Suppressor macrophage treated with lipopolysaccharide for 4 hours (primary cell): ENCODE measurements at places on chromosomes 11 and 22.

DNA sequence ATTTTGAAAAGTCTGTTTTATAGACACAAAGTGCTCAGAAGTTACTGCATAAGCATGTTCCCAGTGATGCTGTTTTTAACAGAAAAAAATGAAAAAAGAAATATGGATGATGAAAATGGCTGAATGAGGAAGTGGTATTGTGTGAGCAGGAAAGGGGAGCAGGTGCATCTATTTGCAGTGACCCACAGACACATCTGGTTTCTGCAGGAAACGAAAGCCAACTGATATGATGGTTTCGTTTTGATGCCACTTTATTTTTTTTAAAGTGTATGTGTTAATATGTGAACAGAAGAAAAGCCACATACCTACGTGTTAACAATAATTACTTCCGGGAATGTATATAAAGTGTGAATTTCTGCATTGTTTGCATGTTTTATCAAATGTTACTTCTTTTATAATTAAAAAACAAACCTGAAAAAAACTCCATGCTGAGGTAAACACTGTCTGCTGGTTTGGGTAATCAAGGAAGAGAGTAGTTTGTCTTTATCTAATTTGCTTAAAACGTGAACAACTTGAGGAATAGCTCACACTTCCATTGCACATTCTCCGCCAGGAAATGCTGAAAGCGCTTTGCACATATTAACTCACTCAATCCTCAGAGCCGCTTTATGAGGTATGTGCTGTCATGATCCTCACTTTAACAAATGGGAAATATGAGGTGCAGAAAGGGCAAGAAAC is 1335.9 kb downstream of the TBC1D22A start:
- DNase-seq = no peak

DNA sequence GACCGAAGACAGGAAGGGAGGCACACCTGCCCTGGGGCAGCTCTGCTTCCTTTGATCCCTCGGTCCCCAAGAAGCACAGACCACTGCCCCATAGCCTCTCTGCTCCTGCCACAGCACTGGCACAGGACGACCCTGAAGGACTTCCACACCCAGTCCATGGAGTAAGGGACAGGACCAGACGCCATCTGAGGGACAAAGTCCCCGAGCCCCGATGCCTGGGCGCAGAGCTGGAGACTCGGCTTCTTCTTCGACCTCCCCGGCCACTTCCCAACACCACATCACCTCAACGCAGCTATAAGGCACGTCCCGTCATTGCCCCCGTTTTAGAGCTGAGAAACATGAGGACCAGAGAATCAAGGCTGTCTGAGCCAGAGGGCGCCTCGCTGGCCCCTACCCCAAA is 310.5 kb downstream of the BRD1 start:
- no peak for DNase-seq

- DNase-seq = peak; percentile 56
Measured at GRCh38 chr11:57116654-57117053, 65.1 kb upstream of the LRRC55 start.

GRCh38 chr11:17477084-17477333 is 364 bp upstream of the ABCC8 start:
- DNase-seq = no peak

DNA sequence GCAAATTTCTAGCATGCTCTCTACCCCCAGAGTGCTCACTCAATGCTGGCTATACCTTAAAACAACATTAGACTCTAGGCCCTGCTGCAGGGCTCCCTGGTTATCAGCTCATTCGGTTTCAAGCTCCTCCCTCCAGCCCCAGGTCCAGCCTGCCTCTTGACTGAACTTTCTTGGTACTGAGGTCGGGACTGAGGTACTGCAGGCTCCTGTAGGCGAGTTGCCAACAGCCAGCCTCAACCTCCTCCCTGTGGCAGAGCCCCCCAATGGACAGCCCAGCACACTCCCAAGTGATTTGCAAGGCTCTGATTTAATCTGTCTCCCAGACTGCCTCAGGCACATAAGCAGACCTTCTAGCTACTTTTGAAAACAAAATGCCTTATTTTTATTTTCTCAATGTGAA is 73.6 kb upstream of the EIF3M start:
- no peak for DNase-seq

GRCh38 chr11:62489204-62489603 is 57.4 kb downstream of the AHNAK start:
- no peak for DNase-seq

GRCh38 chr11:8066911-8067455 is 14.0 kb upstream of the TUB start:
- DNase-seq = no peak

- no peak for DNase-seq
Measured at GRCh38 chr11:36929401-36929800, 331.4 kb upstream of the RAG2 start.

GRCh38 chr11:131642756-131643531 is 272.5 kb downstream of the NTM start:
- DNase-seq = no peak

- no peak for DNase-seq
Measured at GRCh38 chr11:61358566-61358965, 3.1 kb downstream of the CYB561A3 start.

GRCh38 chr11:95485115-95485900 is 254.3 kb upstream of the SESN3 start:
- DNase-seq = no peak

- DNase-seq = peak; percentile 18
Measured at GRCh38 chr11:17014833-17015626, 816 bp upstream of the PLEKHA7 start.

GRCh38 chr11:126318574-126319373 is 14.9 kb downstream of the DCPS start:
- DNase-seq = peak; percentile 84

- no peak for DNase-seq
Measured at GRCh38 chr22:26064048-26064447, 105.2 kb upstream of the SEZ6L start.

DNA sequence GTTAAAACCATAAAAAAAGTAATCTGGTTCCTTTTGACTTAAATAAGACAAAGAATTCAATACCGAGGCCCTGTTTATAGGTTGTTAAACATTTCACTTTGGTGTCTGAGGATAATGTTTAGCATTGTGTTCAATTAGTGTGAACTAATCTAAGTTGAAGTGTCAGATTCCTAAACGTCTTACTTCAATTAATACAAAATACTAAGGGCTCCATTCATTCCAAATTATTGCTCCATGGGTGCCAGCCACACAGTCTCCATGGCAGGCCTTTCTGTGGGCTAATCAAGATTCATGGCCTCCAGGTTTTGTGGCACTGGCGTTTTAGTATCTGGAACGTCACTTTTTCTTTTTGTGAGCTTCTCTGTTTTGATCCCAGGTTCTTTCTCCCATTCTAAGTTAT is 89.4 kb downstream of the TMEM135 start:
- no peak for DNase-seq

- no peak for DNase-seq
Measured at GRCh38 chr11:134657631-134658030, 245.6 kb upstream of the B3GAT1 start.

DNA sequence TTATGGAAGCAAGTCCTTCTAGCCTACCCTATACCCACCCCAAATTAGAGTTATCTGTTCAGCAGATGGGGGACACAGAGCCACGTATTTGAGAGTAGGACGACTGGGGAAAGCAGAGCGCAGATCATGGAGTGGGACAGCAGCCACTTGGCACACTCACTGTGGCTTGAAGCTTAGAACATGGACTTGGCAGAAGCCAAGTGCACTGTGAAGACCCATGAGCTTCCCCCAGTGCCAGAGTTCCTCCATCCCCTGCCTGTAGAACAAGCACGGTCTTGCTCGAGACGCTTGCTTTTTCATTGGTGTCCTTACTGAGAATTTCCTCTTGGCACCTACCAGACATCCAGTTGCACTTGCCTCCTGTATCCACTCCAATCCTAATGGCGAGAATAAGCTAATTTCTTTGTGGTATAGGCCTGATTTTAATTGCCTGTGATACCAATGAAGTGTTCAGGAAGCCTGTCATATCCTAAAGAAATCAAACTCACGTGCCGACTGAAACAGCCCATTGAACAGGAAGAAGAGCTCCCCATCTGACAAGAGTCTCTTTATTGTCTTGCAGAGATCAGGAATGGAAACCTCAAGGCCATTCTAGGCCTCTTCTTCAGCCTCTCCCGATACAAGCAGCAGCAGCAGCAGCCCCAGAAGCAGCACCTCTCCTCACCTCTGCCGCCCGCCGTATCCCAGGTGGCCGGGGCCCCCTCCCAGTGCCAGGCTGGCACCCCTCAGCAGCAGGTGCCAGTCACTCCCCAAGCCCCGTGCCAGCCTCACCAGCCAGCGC is 166.9 kb downstream of the NAV2 start:
- DNase-seq = no peak

- DNase-seq = peak; percentile 11
Measured at GRCh38 chr11:27234043-27234668, 128.9 kb downstream of the CCDC34 start.

GRCh38 chr11:10674440-10674855 is 19.1 kb downstream of the IRAG1 start:
- no peak for DNase-seq

DNA sequence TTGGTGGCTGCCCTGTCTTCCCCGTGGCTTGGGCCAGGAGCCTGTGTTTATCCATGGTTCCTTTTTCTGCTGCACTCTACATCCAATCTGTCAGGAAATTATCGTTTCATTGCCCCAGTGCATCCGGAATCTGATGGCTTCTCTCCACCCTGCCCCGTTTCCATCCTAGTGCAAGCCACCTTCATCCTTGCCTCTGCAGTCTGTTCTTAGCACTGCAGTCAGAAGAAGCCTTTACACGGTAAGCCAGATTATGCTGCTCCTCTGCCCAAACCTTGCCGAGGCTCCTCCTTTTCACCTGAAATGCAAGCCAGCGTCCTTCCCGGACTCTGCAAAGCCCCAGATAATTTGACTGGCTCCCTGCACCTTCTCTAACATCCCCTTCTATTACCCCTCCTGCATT is 45.1 kb downstream of the PARVG start:
- no peak for DNase-seq

DNA sequence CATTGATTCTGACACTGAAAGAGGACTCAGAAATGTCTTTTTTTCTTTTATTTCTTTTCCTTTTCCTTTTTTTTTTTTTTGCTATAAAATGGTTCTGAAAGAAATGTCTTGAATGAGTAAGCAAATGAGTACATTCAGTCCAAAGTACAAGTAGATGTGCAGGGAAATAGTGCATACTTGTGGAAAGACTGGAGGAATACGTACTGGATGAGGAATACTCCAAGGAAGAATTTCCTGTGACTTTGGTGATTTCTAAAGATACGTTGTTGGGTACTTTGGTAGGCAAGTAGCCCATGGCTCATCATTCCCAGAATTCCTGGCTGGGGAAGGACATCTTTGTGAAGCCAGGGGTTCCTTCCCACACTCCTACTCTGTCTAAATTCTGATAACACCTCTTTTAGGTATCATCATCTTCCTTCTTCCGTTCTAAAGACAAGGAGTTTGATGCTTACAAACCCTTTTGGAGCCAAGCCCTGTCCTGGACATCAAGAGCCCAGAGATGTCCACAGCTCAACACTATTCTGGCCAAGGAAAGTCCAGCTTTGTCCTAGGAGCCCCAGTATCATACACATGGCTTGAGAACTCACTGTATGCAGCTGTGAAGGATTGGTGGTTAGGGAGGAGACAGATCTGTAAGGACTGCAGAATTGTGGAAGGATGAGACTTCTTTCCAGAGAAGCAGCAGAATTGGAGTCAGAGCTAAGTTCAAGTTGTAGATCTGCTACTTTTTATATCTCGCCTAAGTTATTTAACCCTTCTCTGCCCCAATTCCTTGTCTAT is 4.8 kb upstream of the NUP98 start:
- DNase-seq = no peak

DNA sequence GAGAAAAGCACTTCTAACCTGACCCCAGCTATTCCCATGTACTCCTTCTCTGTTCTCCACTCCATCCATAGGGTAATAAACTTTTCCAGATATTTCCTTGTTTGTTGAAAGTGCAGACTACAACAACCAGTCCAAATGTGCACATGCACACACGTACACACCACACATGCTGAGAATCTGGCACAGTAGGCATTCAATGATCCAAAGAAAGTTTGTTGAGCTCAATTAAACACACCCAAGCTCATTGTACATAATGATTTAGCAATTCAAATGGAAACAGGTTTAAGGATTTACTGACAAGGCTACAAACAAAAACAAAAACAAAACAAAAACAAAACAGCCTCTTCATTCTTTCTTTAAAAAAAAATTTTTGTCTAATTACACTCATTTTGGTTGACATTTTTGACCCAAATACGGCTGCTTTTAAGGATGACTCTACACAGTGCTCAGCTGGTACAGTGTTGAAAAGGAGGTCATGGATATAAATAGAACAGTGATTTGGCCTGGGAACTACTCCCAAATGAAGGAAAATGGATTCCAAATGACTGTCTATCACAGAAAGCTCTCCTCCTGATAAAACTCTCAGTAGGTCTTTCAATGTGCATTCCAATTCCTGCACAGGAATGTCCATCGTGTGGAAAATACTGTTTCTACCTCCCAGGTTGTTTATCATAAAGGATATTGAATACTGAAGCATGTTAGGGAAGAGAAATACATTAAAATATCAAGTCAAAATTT is 232.2 kb downstream of the GUCY1A2 start:
- DNase-seq = no peak

GRCh38 chr22:48581796-48582469 is 1245.7 kb downstream of the BRD1 start:
- DNase-seq = no peak

GRCh38 chr11:134536219-134536618 is 124.2 kb upstream of the B3GAT1 start:
- DNase-seq = no peak

GRCh38 chr11:77497368-77497767 is 23.5 kb upstream of the PAK1 start:
- DNase-seq = peak; percentile 20

GRCh38 chr11:40241524-40242051 is 1217.9 kb downstream of the LRRC4C start:
- DNase-seq = no peak

DNA sequence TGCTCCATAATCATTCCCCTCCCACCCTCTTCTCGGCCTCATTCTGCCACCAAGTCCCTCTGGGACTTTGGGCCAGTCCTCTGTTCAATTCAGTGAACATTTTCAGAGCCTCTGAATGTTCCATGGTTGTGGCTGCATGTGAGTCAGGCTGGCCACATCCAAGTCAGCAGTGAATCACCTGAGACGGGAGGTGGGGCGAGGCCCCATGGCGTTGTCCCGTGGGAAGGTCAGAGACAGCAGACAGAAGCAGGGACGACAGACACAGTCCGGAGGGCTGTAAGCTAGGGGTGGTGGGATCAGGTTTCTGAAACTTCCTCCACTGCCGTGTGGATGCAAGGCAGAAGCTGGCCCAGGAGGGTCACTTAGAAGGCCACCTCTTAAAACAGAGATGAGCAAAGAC is 324.8 kb downstream of the MN1 start:
- no peak for DNase-seq

- no peak for DNase-seq
Measured at GRCh38 chr22:43639228-43639948, 172.7 kb downstream of the EFCAB6 start.

DNA sequence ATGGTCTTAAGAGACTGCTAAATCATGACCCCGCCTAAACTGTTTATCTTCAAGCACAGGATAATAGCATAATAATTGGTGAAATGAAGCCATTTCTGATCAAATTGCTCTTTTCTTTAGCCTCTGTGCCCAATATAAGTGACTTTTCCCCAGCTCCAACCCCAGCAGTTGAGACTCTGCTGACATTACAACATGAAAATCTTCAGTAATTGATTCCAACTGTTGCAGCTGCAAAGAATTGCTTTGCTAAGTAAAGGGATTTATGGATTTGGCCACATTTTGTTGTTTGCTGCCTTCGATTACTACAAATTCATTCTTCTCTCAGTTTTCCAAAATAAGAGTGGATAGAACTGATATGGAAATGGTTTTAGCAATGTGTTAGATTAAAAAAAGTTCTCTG is 576.7 kb upstream of the LRRC4C start:
- no peak for DNase-seq

GRCh38 chr11:104907521-104908185 is 9.4 kb upstream of the CASP12 start:
- DNase-seq = no peak
